NCI-H524 treated with DMSO at 0.1 percent for 48 hours (cell line): ENCODE measurements at places on chromosomes 6 and 20.

DNA sequence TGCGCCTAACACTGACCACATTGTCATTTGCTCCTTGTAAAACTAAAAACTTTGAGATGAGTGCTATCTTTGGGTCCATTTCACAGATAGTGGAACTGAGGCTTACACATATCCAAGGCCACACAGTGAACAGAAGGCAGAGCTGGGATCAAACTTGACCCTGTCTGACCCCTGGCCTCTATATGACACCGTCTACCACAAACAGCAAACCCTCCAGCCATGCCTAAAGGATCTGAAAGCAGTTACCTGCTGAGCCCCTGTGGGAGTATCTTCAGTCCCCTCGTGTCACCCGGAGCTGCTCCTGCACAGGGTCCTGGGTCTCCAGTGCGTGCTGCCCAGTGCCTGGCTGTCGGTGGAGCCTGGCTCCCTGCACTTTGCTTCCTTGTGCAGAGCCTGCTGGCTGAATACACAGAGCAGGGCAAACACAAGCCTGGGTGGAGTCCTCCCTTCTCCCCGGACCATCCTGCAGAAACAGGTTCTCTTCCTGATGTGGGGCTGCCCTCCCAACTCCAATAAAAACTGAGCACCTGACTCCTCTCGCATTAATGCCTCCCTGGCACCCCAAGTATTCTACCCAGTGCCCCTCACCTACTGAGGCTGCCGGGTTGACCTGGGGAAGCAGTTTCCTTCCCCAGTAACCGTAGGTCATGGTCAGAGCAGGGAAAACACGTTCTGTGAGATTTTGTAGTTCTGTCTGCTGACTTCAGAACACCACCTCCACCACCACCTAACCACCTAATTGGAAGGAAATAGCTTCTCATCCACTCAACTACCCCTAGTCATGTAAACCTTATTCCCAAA is at the start of gene BCAS1:
TSS of gene BCAS1 (minus strand) at position 408 of the 801 bp plus-strand sequence. CDS start 11,876 bp downstream, outside the sequence.
- no peak for DNase-seq

GRCh38 chr6:47162793-47163192 is 120.7 kb upstream of the ADGRF1 start:
- DNase-seq = no peak

GRCh38 chr20:2872459-2873009 is 747 bp upstream of the PTPRA start:
- DNase-seq = peak; percentile 20

GRCh38 chr6:47485491-47486135 is 8.0 kb downstream of the CD2AP start:
- DNase-seq = no peak

GRCh38 chr6:156862711-156863110 is 85.5 kb downstream of the ARID1B start:
- DNase-seq = no peak

GRCh38 chr20:1062334-1063010 is 55.9 kb upstream of the PSMF1 start:
- DNase-seq = no peak

DNA sequence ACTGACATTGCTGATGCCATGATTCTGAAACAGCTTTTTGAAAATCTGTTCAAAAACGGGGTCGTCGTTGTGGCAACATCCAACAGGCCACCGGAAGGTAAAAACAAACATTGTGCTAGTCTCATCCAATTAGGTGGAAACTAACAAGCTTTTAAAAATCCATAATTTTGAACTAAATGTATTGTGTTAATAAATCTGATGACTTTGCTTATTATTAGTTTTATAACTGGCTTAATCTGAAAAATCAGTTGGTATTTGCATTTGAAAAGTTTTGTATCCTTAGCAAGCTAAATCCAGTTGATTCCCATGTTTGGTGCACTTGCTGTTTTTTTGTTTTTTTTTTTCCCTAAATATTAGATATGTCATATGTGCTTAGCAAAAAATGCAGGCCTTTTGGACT is 71.4 kb downstream of the AFG1L start:
- DNase-seq = no peak

DNA sequence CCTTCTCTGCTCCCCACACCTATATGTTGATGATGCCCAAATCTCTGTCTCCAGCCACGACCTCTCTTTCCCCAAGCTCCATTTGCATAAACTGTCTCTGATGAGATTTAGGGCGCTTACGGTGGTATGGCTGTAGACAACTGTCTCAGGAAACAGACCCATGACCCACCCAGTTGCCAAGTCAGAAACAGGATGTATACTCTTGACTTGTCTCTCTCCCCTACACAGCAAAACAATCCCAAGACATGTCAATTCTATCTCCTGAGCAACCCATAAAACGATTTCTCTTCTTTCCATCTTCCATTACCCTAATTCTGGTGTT is 13.9 kb downstream of the GNL1 start:
- DNase-seq = no peak

DNA sequence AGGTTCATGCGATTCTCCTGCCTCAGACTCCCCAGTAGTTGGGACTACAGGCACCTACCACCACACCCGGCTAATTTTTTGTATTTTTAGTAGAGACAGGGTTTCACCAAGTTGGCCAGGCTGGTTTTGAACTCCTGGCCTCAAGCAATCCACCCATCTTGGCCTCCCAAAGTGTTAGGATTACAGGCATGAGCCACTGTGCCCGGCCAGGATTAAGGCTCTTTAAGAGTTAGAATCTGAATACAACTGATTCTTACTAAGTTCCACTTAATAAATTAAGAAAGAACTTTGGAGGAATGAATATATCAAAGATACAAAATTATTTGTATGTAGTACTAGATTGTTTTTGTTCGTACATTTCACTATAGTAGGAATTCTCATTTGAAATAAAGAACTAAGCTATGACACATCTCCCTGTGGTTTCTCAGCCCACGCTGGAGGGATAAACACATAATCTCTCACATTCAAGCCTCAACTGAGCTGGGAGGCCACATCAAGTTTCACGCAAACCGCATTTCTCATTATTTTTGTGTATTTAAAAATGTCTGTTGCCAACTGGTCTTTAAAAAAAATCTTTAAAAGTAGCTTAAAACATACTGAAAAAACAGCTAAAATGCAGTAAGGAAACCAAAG is 34.2 kb downstream of the DTNBP1 start:
- DNase-seq = no peak

- no peak for DNase-seq
Measured at GRCh38 chr20:50400705-50401586, 109.2 kb upstream of the PTPN1 start.

- no peak for DNase-seq
Measured at GRCh38 chr6:14178083-14178445, 60.5 kb downstream of the CD83 start.

DNA sequence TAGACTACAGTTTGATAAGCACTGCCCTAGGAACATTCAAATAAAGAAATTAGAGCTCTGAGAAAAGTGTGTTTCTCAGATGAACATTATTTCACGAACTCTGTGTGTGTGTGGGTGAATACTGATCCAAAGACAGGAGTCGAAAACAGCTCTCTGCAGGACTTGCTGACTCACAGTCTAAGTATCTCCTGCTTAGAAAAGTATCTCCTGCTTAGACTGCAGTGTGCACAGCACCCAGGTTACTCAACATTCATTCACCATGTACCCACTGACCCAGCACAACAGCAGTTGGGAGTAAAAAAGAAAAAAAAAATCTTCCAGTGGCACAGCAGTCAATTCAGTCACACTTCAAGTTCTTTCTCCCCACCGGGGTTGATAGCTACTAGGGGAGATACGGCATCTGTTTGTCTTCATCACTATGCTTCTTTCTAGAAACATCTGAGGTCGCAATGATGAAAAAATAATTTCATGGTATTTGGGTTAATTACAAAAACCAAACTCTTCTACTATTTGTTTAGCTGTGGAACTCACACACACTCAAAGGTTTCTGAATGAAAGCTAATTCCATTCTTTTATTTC is 48.0 kb downstream of the GCLC start:
- no peak for DNase-seq

DNA sequence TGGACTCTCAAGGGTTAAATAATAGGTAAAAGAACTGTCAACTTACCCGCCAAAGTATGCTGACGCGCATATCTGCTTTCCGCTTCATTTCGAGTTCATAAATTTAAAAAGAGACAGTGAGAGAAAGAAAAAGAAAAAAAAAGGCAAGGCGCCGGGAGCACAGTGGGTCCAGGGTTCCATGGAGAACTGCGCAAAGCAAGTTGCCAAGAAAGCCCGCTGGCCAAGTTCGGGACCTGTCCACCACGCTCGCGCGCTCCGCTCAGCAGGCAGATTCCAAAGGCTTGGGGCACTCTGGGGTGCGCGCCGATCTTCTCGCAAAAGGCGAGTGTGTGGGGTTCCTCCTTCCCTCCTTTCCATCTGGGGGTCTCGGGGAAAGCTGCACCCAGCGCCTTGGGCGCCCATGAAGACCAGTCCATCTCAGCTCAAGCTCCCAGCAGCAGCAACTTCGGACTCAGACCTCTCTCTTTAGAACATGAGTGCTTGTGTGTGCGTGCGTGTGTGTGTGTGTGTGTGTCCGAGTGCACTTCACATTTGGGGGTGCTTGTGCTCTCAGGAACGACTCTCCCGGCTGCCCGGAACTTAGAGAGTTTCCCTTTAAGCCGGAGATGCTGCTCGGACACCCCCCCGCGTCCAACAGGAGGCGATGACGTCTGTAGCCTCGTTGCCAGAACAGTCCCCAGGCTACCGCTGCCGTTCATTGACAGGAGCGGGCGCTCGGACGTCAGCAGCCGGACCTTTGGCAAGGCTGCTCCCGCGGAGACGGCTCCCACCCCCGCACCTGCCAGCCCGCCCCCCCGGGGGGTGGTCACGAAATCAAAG is 180.0 kb downstream of the TBXT start:
- no peak for DNase-seq

GRCh38 chr20:39627765-39628164 is 665.6 kb downstream of the DHX35 start:
- no peak for DNase-seq

DNA sequence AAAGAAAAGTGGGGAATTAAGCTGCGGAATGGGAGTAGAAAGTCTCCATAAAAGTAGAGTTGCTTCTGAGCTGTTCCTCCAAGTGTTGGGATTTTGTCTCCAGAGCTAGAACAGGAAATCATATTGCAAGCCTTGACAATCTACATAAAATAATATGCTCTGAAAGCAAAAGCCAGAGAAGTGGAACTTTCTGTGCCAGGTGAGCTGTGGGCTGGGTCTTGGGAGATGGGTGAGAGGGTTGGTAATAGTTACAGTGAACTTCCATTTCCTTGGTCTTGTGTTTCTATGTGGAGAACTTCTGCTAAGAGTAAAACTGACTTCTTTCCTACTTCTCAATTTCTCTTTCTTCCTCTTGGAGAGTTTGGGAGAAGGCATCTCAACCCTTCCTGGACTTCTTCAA is 6.3 kb upstream of the HMGN4 start:
- DNase-seq = no peak

GRCh38 chr6:142013287-142013686 is 119.4 kb upstream of the GJE1 start:
- DNase-seq = no peak

- DNase-seq = no peak
Measured at GRCh38 chr6:33314515-33314942, 651 bp upstream of the TAPBP start.

DNA sequence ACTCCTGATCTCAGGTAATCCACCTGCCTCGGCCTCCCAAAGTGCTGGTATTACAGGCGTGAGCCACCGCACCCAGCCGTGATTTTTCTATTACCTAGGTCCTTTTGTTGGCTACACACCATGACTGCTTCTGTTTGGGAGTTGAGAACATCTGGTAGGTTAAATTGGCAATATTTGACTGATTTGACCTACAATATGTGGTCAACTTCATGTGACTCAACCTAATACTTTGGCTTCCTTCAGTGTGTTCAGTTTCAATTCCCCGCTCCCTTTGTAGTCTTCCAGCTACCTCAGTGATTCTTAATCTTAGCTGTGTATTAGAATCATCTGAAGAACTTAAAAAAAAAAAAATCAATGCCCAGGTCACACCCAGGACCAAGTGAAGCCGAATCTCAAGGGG is 47.4 kb downstream of the MYB start:
- DNase-seq = no peak

GRCh38 chr20:49785852-49786175 is 26.8 kb upstream of the SLC9A8 start:
- no peak for DNase-seq

- no peak for DNase-seq
Measured at GRCh38 chr6:13453771-13454251, 33.6 kb downstream of the GFOD1 start.

DNA sequence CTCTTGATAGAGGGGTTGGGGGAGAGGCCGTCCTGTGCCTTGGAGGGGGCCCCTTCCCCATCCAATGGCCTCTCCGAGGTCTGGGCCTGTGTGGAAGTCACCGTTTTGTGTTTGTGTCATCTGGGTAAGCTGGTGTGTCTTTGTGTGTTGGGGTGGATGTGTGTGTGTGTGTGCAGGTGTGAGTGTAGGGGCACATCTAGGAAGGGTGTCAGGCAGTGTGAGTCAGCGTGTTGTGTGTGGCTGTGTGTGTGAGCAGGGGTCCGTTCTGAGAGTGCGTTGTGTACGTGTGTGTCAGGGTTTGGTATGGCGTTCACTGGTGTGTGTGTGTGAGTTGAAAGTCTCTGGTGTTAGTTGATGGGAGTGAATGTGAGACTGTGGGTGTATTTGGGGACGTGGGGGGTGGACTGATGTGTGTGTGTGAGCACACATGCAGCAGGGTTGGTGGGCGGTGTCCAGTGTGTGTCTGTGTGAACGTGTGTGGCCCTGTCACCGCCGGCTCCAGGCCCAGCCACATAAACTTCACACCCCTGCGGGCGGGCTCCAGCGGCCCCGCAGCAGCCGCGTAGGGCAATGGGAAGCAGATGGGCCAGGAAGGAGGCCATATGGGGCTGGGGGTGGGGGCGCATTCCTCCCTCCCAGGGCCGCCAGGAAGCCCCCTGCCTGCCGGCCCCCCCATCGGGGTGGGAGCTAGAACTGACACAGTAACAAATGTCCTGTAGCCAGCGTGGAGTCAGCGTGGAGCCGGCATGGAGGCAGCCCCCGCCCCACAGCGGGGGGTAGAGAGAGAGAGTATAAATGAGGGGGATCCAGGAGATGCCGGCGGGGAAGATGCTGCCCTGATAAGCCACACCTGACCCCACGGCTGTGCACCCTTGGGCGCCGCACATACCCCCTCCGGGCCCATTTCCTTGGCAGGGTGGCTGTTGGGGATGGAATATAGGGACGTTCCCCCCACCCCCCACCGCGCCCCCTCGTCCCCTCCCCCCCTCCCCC is 32.1 kb downstream of the SNAI1 start:
- peak; percentile 52 for DNase-seq

DNA sequence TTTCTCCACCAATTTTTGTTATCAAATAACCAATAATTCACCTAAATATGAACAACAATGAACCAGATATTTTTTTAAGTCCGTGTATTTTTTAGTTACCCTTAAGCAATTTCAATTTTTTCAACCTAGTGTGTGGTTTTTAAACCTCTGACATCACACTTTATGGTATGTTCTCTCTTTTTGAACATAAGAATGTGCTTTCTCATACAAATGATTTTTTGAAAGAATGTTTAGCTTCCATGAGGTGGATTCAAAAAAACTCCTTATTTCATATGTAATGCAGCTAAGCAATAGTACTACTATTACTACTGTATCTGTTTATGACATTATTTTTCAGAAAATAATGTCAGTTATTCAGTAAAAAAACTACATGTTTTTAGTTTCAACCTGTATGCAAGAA is 19.4 kb upstream of the MEI4 start:
- no peak for DNase-seq

- DNase-seq = no peak
Measured at GRCh38 chr6:50549026-50549425, 164.3 kb upstream of the TFAP2D start.
